ENCODE measurements at places on chromosomes 6 and 20.
A peak's percentile ranks its signal among the peaks of the same experiment; 100 is the strongest.

DNA sequence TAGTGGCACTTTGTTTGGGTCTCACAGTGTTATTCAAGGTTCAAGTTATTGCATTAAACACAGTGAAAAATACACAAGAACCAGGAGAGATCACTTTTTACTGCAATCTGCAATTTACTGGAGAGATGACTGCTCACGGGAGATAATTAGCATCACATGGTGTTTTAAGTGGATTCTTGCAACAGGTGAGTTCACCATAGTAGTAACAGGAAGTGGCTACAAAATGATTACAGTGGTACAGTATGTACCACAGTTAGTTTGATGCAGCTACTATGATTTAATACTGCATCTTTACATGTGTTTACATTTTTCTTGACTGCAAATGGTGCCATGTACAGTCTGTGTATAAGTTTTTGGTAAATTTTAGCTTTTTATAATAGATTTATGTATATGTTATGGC, 96.5 kb upstream of the SCP2D1 start:
- no peak for DNase-seq

DNA sequence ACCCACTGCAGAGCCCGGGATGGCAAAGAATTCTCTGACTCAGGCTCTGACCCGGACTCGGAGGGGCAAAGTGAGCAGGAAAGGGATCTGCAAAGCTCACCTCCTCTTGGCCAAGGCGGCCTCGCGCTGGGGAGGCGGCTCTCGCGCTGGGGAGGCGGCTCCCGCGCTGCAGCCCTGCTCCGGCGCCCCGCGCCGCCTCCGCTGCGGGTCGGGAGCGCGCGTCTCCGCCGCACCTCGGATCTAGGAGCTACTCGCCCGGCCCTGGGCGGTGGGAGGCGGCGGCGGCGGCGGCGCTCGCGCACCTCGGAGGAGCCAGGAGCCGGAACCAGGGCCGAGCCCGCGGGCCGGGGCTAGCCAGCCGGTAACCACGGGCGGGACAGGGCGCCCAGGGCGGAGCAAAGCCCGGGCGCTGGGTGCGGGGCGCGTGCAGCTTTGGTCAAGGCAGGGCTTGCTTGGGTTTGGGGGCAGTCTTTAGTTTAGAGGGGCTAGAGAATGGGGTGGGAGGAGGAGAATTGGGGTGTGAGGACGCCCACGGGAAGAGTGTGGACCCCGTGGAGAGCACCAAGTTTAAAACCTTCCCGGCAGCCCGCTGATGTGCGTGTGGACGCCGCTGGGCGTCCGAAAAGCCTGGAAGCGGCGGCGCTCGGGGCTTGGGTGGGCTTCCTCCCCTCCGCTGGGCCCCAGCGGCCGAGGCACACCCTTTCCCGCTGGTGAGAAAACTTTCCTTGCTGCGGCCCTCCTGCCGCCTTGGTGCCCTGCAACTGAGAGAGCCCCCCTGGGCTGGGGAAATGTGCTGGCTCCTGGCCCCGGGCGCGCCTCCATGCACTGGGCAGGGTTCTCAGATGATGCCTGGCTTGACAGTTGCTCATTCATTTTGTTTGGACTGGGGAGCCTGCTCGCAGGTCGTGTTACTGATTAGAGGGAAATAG, at the start of gene MRAP2:
MRAP2 (plus strand) TSS at position 250 of the 929 bp plus-strand sequence. CDS start 21,547 bp downstream, outside the sequence.
- peak; percentile 18 for DNase-seq

- no peak for DNase-seq
Observed at GRCh38 chr6:162088091-162088490, 639.5 kb downstream of the PRKN start.

- no peak for DNase-seq
Observed at GRCh38 chr6:128914051-128914450, 31.1 kb downstream of the LAMA2 start.

- DNase-seq, result no peak
Observed at GRCh38 chr6:85401186-85402021, 48.5 kb upstream of the NT5E start.

GRCh38 chr6:2184700-2185455, 60.5 kb downstream of the GMDS start:
- no peak for DNase-seq

- no peak for DNase-seq
Observed at GRCh38 chr20:51388756-51389542, 153.6 kb downstream of the NFATC2 start.

DNA sequence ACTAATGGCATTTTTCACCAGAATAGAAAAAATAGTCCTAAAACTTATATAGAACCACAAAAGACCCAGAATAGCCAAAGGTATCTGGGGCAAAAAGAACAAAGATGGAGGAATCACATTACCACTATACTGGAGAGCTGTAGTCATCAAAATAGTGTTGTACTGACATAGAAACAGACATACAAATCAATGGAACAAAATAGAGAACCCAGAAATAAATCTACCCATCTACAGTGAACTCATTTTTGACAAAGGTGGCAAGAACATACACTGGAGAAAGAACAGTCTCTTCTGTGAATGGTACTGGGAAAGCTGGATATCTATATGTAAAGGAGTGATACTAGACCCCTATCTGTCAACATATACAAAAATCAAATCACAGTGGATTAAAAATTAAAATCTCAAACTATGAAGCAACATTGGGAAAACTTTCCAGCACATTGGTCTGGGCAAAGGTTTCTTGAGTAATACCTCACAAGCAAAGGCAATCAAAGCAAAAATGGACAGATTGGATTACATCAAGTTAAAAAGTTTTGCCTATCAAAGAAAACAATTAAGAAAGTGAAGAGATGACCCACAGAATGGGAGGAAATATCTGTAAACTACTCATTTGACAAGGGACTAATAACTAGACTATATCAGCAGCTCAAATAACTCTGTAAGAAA, 120.5 kb downstream of the MEI4 start:
- DNase-seq, result no peak

- no peak for DNase-seq
Observed at GRCh38 chr6:143755301-143755744, 77.6 kb downstream of the PHACTR2 start.

- no peak for DNase-seq
Observed at GRCh38 chr6:41332241-41332640, 3.2 kb upstream of the NCR2 start.

GRCh38 chr6:99521633-99522151, 6.5 kb upstream of the USP45 start:
- DNase-seq, result no peak

GRCh38 chr20:1185316-1185741, 548 bp upstream of the TMEM74B start:
- no peak for DNase-seq

DNA sequence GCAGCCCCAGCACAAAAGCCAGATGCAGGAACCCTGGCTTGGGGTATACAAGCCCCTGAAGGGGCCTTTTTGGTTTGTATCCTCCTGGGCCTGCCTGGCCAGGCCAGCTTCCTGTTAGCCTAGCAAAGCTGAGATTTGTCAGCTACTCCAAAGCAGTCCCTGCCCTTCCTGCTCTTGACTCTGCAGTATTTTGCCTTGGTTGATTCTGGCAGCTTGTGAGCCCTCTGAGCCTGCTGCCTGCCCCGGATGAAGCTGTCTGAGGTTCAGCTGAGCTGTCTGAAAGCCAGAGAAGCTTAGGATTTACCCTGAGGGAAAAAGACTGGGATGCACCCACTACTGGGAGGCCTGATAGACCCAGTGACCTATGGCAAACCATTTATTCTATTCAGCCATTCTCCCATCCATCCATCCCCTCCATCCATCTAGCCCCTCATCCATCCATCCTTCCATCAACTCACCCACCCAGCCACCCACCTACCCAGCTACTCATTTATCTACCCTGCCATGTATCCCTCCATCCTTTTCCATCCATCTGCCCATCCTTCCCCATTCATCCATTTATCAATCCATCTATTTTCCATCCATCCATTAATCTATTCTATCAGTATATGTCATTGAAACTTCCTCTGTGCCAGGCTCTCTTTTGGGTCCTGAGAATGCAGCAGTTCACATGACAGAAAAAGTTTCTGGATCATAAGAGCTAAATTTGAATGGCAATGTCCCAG, 307.5 kb downstream of the DHX35 start:
- DNase-seq, result no peak

- no peak for DNase-seq
Observed at GRCh38 chr6:150625927-150626326, 26.2 kb downstream of the PLEKHG1 start.

DNA sequence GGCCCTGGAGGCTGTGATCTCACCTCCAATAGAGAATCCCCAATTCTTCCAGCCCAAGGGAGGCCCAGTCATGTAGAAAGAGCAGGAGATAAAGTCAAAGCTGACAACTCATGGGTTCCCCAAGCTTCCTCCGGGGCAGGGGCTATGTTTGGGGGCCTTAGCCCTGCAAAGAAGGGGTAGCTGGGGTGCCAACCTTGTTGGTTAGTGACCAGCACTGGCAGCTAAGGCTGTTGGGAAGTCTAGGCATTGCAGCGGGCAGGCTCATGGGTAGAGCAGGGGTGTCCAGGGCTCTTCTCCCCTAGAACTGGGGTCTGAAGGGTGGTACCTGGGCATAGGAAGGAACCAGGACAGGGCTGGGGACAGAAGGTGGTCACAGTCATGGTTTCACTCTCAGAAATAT, 36.4 kb downstream of the TGM2 start:
- DNase-seq, result no peak

- DNase-seq, result no peak
Observed at GRCh38 chr6:26088344-26088743, 1.1 kb downstream of the HFE start.

DNA sequence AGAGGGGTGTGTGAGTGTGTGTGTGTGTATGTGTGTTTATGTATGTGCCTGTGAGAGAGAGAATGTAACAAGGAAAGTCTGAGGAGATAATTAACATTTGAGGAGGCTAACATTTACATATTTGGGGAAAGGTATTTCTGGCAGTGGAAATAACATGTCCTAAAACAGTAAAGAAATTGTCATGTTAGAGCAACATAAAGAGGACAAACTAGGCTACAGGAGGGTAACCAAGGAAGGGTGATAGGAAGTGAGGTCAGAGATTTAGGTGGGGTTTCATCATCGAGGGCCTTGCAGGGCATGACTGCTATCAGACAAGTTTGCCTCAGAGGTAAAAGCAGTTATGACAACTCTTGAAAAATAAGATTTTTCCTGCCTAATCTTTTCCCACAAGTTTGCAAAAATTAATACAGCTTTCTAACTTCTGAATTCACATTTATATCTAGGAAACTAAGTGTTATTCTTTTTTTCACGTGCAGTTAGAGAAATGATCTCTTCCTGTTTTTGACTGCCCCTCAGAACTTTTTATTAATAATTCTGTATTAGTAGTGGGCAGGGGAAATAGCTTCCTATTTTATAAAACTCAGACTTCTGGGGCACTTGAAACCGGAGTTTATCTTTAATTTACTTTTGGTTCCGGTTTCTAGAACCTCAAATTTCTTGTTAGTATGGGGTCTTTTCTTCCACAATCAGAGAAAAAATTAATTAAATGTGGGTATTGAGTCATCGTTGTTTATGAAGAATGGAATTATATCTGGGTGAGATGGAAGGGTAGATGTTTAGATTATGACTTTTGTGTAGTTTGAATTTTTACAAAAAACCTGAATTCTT, 30.5 kb upstream of the RHAG start:
- DNase-seq, result no peak

All from GM06990 (cell line).